Stimulated activated CD8-positive, alpha-beta memory T cell treated with anti-CD3 and anti-CD28 coated beads, Interleukin-12 subunit alpha, Interleukin-12 subunit beta, amount 100 ng/mL, for 4 hours (primary cell): ENCODE measurements at places on chromosomes 2 and 18.

DNA sequence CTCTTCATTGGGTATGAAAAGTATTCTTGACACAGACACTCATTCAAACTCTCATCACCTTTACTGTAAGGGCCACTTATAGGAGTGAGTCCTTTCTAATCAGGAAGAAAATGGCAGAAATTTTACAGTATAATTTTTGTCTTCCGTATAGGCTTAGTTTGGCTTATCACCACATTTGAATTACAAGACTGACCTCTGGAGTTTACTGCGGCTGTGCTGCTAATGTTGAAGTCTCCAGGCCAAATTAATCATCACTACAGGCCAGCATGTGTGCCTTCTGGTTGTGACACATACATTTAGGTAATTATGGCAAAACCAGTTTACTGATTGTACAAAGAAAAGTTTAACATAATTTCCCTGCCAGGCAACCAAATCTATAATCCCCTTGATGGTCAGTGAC, 753.6 kb upstream of the GCFC2 start:
- no peak for DNase-seq

- no peak for DNase-seq
Measured at GRCh38 chr2:169716238-169716886, 17.3 kb upstream of the KLHL23 start.

DNA sequence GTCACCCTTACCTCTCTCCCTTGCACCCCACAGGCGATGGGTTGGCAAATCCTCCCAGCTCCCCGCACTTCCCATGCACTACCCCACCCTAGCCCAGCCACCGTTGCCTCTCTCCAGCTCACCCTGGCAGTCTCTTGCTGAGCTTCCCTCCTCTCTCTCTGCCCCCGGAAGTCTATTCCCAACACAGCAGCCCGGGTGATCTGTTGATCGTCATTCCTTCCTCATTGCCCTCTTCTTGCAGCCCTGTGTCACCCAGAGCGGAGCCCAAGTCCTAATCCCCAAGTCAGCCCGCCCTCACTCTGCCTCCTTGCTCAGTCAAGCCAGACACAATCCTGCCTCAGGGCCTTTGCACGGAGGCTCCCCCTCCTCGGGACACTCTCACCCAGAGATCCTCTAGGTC, 55.2 kb downstream of the CIB4 start:
- no peak for DNase-seq

- DNase-seq, result no peak
Measured at GRCh38 chr18:55275039-55275901, 312.7 kb downstream of the TCF4 start.

DNA sequence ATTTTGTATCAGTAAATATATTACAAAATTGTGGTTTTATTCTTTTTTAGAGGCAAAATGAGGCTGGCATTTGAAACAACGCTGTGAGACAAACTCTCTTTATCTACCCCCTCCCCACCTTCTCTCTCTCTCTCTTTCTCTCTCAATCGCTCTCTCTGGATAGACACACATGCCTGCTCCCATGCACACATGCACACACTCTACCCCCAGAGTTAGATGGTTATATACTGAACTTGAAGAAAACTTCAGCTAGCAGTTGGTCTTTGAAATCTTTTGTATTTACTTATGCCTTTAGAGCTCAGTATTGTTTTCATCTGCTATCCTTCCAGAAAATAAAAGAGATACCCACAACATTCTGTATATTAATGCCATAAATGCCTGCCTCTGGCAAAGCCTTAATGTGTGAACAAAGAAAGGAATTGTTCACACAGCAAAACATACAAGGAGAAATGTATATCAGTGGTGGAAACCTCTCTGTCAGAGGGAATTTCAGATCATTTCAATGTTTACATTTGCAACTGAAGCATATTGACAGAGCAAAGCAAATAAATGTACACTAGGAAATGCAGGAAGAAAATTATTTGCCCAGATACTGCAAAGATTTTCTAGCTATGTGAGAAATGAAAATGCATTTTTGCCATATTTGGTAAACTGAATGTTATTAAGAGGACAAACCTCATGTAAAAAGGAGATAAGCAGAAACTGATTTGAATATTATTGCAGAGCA, 217.0 kb upstream of the UBE2E3 start:
- DNase-seq, result no peak

DNA sequence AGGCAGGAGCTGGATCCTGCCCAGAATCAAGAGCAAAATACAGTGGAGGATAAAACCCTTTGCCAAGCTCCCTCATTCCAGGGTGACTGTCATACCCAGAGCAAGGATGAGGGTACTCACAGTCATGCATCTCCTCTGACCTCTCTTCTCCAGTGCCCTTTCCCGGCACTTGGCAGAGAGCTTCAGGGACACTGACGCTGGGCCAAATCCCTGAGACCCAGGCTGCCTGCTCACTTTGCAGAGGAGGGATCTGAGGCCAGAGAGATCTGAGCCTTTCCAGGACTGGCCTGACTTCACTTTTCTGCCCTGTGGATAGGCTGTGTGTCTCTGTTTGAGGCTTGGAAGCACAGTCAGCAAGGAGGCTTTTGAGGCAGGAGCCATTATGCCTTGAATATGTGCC, 330.0 kb downstream of the CELF4 start:
- DNase-seq, result no peak

GRCh38 chr18:69444221-69444620, 43.5 kb downstream of the DOK6 start:
- DNase-seq, result no peak

DNA sequence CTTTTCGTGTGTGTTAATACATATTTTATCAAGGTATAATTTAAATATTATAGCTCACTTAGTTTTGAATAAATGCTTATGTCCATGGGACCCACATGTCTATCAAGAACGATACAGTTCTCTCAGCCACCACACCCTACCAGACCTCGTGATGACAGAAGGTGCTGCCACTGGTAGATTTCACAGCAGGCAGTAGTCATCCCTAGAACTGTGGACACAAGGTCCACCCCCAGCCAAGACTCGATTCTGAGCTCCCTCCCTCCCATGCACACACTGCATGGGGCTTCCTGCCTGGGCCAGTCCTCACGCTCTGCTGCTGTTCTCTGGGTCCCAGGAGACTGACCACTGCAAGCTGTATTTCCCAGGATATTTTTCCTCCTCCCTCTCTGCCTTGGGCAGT, 26.5 kb upstream of the CREB1 start:
- no peak for DNase-seq

GRCh38 chr2:37039580-37039979, 44.6 kb downstream of the HEATR5B start:
- no peak for DNase-seq

DNA sequence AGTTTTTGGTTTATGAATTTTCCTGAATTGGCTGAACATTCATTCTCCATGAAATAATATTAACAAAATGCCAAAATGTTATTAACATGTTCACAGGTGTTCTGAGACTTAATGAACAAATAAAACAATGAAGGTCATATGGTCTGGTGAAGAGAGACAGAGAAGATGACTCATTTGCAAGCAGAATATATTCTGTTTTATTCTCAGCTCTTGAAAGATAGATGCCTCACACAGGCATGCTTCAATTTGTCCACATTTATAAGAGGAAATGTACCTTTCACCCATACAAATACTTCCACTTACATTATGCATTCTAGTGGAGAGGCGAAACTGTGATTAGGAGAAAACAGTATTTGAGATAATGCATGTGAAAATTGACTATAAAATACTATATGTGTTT, 75.4 kb upstream of the PGAP1 start:
- no peak for DNase-seq

GRCh38 chr2:184599872-184600222, 1.5 kb downstream of the ZNF804A start:
- no peak for DNase-seq

DNA sequence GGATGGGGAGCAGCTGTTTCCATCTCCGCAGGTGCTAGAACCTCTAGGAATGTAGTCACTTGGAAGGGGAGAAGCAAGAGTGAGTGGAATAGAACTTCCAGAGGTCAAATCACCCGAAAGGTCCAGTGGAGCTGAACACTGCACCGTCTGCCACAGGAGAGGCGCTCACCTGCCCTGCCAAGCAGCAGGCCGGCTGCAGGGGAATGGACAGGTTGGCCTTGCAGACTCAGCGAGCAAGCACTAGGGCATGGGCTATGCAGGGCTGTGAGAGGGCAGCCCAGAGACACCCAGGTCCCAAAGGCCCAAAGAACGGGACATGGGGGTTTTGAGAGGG, 214.2 kb downstream of the TNS1 start:
- DNase-seq, result no peak

DNA sequence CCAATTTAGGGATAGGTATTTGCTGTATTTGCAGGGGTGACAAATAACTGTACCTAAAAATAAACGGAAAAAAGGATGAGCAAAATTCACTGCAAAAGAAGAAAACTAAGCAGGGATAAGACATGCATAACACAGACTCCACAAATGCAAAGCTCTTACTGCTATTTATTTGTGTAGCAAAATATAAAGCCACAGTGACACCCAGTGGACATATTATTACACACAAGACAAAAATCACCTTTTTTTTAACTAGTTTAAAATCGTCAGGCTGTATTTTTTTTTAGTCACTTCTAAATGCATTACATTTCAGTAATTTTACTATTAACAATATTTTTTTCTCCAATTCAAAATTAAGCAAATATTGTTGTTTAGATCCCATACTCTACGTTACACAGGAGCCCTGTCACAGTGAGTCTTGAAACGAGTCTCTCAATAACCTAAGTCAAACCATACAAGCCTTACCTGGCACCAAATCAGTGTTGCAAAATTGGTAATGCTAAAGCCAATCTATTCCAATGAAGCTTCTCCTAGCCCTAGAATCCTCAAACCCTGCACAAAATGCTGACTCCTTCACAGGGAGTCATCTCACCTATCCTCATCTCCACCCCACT, 23.7 kb downstream of the METTL4 start:
- no peak for DNase-seq

DNA sequence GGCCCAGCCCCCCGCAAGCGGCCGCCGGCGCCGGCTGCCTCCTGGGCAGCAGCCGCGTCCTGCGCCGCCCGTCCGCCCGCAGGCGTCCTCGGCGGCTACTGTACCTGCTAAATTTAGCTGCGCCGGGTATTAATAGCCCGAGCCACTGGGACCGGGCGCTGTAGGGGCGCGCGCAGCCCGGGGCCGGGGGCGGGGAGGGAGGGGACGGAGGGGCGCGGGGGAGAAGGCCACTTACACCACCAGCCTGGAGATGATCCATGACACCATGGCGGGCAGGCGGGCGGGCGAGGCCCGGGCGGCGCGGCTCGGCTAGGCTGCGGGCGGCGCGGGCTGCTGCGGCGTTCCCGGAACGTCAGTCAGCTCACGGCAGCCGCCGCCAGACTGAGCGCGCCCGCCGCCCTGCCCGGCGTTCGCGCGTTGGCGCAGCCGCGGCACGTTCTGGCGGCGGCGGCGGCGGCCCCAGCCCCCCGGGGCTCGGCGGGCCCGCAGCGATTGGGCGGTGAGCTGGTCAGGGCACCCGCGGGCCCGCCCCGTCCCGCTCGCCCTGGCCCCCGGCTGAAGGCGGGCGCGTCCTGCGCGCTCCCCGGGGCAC, at the start of gene REEP1:
TSS of gene REEP1 (minus strand) at position 383 of the 592 bp plus-strand sequence. CDS start at position 267, 116 bp downstream.
- DNase-seq, result no peak

DNA sequence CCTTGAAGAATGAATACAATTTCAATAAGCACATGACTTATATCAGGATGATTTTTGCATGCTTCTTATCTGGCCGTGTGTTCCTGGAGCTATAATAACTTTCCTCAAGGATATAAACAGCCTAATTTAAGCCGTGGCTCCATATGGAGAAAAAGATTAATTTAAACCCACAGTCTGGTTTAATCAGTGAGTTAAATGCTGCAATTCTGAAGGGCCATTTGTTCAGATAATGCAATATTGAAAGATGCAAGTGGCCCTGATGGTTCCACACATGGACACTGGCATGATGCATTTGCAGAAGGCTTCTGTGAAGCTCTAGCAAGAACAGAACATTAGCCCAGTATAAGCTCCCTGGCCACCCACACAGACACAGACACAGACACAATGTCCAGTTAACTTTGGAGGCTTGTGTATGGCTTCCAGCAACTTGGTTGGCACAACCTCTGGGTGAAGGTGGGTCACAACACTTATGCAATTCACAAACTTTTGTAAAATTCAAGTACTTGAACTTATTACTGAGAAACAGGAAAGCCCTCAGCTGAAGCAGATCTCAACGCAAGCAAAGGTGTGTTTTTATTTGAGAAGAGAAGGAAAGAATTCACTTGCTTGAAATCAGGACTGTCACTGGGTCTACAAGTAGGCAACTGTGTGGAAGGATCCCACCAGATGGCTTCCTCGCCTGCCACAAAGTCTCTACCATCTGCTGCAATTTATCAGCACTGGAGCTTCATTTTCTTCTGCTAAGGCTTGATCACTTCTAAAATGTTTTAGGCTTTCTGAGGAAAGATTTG, 63.3 kb downstream of the MDH1 start:
- no peak for DNase-seq

DNA sequence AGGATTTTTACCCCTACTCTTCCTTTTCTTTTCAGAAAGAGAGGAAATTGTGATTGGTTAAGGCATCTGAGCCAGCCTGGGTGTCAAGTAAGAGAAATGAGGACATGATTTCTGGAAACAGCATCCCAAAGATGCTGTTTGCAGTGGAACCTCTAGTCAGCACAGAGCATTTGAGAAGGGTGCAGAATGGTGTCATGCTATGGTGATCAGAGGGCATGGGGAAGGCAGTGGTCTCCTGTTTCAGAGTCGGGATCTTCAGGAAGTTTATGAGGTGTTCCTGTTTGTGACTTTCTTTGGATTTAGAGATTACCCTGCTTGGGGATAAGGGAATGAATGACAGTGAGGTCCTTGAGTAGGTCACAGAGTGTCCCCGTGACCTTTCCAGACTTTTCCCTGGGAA, 117.5 kb downstream of the LYPD6B start:
- DNase-seq, result no peak

DNA sequence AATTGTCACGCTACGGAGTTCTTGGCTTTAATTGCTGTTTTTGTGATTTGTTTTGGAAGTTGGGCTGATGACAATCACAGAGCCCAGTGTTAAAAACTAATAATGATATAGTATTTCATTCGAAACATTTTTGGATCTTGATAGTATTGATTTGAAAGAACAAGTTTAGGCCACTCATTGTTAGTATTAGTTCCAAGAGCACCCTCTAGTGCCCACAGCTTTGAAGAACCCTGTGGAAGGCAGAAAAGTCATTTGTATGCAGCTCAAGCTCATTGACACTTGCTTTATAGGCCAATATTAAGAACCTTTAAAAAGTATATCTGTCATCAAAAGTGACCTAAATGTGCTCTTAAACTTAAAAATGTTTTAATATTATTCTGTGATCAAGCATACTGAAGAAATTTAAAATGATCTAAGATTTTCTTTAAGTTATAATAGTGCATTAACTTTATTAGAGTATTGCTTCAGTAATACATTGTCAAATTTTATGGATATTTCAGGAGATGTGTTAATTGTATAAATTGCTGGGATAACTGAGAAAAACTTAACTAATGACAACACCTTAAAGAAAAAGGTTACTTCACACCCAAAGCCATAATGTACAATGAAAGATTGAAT, 191.0 kb downstream of the GRB14 start:
- DNase-seq, result no peak

GRCh38 chr18:63515801-63516200, 26.4 kb upstream of the SERPINB12 start:
- DNase-seq, result no peak

- no peak for DNase-seq
Measured at GRCh38 chr2:127083819-127084503, 23.0 kb downstream of the BIN1 start.

GRCh38 chr18:69659142-69659651, 258.5 kb downstream of the DOK6 start:
- DNase-seq, result no peak
